ENCODE measurements at places on chromosomes 3 and 15. TPM values are rescaled to one million over a fixed set of nuclear protein-coding genes. Genes with fewer than 3 reads are reported as not detected.

GCNT3 gene
- total RNA-seq: 1.8 TPM

ITIH3 gene
- not detected for total RNA-seq

SCN5A gene
- total RNA-seq: 2.8 TPM

NR2C2 gene
- 66.0 TPM for total RNA-seq

NAALADL2 gene
- total RNA-seq: 20.3 TPM

COX5A gene
- total RNA-seq: 91.1 TPM

SKIL gene
- total RNA-seq: 128 TPM

CLEC3B gene
- total RNA-seq: 34.4 TPM

SENP8 gene
- 6.0 TPM for total RNA-seq

TBCCD1 gene
- 23.8 TPM for total RNA-seq

GALNT15 gene
- total RNA-seq: 5.8 TPM

TEX9 gene
- total RNA-seq: 61.6 TPM

CNTN3 gene
- 22.4 TPM for total RNA-seq

SMAD6 gene
- 3.5 TPM for total RNA-seq

ANXA2 gene
- 53.1 TPM for total RNA-seq

GOLGA6L26 gene
- total RNA-seq: not detected

CFAP44 gene
- 20.3 TPM for total RNA-seq

FAM3D gene
- total RNA-seq: not detected

DCUN1D1 gene
- 63.7 TPM for total RNA-seq

PRR23E gene
- not detected for total RNA-seq

CPNE9 gene
- 12.7 TPM for total RNA-seq

DNAJA4 gene
- total RNA-seq: 42.7 TPM

TRH gene
- total RNA-seq: 29.1 TPM

PTH1R gene
- total RNA-seq: 4.2 TPM

APH1B gene
- total RNA-seq: 21.2 TPM

NME9 gene
- 6.9 TPM for total RNA-seq

CDCP1 gene
- 0.23 TPM for total RNA-seq

CA12 gene
- 13.8 TPM for total RNA-seq

GOLGA8H gene
- total RNA-seq: 2.1 TPM

ACAD9 gene
- 33.7 TPM for total RNA-seq

LOXL1 gene
- 7.4 TPM for total RNA-seq

LMAN1L gene
- total RNA-seq: not detected

ADAMTS17 gene
- total RNA-seq: 6.0 TPM

TMEM40 gene
- not detected for total RNA-seq

NLGN1 gene
- total RNA-seq: 99.4 TPM

CLDN11 gene
- 18.2 TPM for total RNA-seq

SPINK8 gene
- not detected for total RNA-seq

INKA1 gene
- total RNA-seq: 5.1 TPM

UBR1 gene
- 79.8 TPM for total RNA-seq

DLL4 gene
- total RNA-seq: 5.1 TPM

CATSPER2 gene
- total RNA-seq: 5.5 TPM

CGNL1 gene
- 11.3 TPM for total RNA-seq

MYO1E gene
- total RNA-seq: 13.8 TPM

GMNC gene
- total RNA-seq: 5.3 TPM

ECE2 gene
- 18.7 TPM for total RNA-seq
